AG09319 (cell line): ENCODE measurements at places on chromosomes 2 and 18.

DNA sequence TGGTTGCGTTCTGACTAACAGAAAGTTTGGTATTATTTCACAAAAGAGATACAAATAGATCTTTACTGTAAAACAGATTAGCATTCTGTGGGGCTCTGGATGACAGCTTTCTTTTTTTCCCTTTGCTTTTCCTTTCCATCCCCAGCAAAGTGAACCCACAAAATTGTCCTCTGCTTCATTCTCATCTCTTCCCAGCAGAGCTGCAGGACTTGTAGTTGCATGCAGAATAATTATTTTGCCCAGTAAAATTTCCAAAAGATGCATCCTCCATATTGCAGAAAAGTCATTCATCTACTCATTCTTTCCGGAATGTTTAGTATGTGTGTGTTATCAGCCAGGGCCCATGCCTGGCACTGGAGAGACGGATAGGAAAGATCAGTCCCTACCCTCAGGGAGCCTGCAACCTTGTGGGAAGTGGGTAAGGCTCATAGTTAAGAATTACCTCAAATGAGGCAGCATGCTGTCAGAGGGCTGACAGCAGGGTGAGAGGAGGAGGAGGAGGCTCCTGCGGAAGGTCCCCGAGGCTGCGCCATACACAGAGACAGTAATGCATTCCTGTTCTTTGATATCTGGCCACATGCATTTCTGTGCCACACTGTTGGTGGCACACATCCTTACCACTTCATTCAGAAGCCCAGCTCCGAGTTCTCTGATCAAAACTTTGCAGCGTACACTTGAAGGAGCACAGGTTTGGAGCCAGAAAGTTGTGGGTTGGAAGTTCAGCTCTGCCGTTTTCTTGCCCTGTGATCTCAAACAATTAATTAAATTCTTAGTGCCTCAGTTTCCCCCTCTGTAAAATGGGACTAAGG is 225.4 kb downstream of the MYCN start:
- no peak for DNase-seq

DNA sequence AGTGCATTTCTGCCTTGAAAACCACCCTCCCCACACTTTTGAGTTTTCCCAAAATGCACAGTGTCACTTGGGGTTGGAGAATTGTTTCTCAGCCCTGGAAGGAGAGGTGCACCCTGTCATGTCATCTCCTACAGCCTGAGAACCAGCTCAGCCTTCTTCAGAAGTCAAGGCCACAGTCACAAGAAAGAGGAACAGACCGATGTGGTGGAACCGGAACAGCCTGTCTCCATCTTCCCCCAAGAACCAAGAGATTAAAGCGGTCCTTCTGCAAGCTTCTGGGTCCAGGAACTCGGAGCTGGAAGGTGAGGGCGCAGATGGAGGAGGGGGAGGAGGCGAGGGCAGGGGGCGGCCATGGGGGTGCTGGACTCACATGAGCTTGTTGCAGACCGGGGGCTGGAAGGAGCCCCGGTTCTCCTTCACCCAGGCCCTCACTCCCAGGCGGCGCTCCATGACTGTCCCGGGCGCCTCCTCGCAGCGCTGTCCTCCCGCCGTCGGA is 248 bp downstream of the HAAO start:
- DNase-seq: no peak

DNA sequence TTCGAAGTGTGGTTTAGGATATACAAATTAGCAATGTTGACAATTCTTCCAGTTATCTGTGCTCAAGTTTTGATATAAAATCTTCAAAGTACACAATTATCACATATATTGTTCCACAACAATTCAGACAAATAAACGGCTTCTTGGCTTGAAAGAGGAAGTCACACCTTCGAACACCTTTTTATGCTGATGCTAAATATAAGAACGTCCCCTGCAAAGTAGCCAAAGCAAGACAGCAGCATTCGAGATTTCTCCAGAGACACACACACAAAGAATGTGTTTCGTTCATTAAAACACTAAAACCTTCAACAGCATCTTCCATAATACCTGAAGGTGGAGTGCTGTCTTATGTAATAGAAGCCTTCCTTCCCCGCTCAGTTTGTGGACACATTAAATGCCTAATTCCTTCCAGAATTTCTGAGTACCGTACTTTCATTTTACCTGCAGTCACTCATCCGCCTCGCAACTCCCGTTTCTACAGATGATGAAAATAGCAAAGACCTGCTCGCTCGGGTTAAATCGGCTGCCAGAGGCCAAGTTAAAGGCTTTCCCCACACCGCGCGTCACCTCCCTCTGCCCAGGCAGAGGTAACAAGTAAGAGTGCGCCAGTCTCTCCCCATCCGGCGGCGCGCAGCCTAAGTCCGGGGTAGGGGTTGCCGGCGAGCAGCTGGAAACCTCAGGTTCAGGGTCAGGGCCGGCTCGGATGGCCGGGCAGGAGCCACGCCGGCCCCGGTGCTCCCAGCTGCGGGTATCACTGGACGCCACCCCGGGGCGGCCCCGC is 847 bp downstream of the SERPINE2 start:
- DNase-seq: no peak

GRCh38 chr2:240132651-240132980 is 3.5 kb downstream of the COPS9 start:
- DNase-seq: no peak

- no peak for DNase-seq
These were observed 117.2 kb downstream of the RPIA start for GRCh38 chr2:88808652-88809051.

- DNase-seq: no peak
These were observed 20.1 kb upstream of the PTH2R start for GRCh38 chr2:208386541-208386940.
